Natural killer cell (primary cell): ENCODE measurements at places on chromosomes 6 and 20.

GRCh38 chr6:35481226-35481625 is 13.0 kb downstream of the RPL10A start:
- DNase-seq, result no peak

- DNase-seq, result no peak
Measured at GRCh38 chr6:139367810-139368351, 6.6 kb downstream of the CITED2 start.

GRCh38 chr20:64083804-64084684 is at the start of gene LKAAEAR1:
Gene LKAAEAR1, minus strand, starts transcription at chr20:64084398. Its CDS starts 179 bp downstream, at chr20:64084219.
- DNase-seq, result peak; percentile 40

GRCh38 chr6:79627422-79627821 is 3.7 kb upstream of the SH3BGRL2 start:
- no peak for DNase-seq

DNA sequence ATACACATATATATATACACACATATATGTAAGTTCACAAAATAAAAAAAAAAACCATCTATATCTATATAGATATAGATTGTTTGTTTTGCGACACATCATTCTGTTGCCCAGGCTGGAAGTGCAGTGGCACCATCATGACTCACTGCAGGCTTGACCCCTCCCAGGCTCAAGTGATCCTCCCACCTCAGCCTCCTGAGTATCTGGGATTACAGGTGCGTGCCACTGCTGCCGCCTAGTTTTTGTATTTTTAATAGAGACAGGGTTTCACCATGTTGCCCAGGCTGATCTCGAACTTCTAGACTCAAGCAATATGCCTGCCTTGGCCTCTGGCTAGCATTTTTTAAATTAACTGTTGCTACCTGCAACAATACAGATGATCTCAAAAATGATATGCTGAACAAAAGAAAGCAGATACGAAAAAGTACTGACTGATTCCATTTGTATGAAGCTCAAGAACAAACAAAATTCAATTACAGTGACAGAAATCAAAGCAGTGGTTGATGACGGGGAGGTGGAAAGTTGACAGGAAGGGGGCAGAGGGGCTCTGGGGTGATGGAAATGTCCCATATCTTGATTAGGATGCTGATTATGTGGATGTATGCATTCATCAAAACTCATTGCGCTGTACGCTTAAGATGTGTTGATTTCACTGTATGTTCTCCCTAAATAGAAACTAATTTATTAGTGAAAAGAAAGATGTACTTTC is 49.6 kb downstream of the ATXN1 start:
- peak; percentile 81 for DNase-seq

DNA sequence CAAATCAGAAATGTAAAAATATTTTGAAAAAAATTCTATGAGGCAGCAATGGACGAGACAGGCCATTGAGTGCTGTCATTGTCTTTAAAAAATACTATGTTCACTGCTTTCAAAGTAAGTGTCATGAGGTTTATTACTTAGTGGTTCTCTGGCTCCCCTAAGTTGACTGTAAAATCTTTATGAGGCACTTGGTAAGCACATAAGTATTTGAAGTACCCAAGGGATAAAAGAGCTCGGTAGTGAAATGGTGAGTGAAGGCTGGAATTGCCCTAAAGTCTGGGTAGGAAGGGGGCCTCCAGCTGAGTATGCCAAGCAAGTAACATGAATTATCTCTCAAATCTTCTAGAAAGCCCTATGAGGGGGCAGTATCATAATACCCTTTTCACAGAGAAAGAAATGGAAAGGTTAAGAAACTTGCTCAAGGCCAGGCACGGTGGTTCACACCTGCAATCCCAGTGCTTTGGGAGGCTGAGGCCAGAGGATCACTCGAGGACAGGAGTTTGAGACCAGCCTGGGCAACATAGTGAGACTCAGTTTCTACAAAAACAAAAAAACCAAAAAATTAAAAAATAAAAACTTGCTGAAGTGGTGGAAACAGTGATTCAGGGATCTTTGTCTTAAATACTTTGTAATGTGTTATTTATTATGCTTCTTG is 5.5 kb upstream of the CTCFL start:
- DNase-seq, result no peak

DNA sequence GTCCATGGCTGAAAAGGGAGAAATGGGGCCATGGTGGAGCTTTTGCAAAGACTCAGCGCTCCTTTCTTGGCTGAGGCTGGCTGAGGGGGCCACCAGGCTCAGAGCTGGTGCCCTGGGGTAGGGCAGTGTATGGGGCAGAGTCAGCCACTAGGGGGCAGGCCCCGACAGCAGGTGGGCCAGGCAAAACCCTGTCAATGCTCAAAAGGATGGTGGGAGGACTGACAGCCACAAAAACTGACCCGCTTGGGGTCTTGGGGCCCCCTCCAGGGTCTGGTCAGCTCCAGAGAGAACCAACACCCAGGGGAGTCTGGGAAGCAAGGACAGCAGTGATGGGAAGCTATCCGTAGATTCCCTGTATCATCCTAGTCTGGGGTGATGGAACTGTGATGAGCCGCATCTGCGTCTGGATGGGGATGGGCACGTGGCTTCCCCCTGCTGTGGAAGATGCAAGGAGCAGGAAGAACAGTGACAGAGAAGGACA is 306.9 kb downstream of the DHX35 start:
- peak; percentile 35 for DNase-seq

GRCh38 chr6:147060636-147061035 is 143.6 kb upstream of the STXBP5 start:
- DNase-seq, result no peak

DNA sequence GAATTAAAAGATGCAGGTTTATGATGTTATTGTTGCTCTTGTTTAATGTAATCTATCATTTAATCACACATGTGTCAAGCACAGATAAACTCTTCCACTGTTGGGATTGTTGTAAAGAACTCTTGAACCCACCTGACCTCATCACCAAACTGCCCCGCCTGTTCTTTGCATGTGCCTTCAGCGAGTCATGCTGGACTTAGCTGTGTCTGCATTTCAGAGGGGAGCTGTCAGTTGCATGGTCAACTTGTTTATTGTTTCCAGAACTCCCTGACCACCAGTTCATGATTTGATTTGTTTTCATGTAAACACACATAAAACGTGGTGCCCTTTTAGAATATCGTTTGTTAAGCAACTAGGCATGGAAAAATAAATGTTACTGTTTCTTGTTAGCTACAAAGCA is 93.6 kb downstream of the KHDC1L start:
- no peak for DNase-seq

- DNase-seq, result no peak
Measured at GRCh38 chr6:63582579-63583231, 10.4 kb downstream of the LOC128125822 start.

DNA sequence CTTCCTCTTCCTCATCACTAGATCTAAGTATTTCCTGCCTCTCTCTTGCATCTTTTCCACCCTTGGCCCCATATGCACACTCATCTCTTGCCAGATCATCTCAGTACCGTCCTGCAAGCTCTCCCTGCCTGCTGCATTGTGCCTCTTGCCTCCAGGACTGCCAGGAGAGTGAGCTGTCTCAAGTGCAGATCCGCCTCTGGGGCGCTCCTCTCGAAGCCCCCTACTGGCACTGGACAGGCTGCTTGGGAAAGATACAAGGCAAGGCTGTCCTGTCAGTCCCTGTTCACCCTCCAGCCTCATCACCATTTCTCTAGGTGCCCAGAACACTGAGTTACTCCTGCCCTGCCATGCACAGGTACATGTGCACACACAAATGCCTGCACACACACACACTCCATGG is 10.2 kb downstream of the SYNDIG1 start:
- DNase-seq, result no peak

GRCh38 chr6:88910922-88911778 is 52.3 kb downstream of the RNGTT start:
- no peak for DNase-seq
